ENCODE measurements at places on chromosomes 2 and 18.

DNA sequence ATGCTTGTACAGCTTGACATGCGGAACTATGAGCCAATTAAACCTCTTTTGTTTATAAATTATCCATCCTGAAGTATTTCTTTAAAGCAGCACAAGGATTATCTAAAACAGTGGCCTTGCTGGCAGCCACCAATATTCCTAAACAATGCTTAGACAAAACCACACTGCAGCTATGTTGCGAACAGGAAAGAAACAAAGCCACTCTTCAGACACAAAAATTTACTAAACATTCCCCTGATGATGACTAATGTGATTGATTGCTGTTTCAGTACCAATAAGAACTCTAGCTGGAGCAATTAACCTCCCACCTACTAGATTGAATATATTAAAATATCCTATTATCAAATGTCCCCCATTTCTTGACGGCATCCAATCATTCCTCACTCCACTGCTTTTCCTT is 325.8 kb upstream of the REG3G start:
- DNase-seq, result no peak
- H3K4me3 ChIP-seq, result no peak overlapping the region
- no peaks in the 10 kb centered on the region for H3K4me1 ChIP-seq

- DNase-seq, result no peak
- no peak overlapping the region for H3K27ac ChIP-seq
- peaks cover 25% of the 10 kb centered on the region for H3K4me1 ChIP-seq
- no peak overlapping the region for H3K4me3 ChIP-seq
These were observed 72.9 kb downstream of the KLF7 start for GRCh38 chr2:207092818-207093217.

GRCh38 chr2:207928079-207928478 is 97.2 kb downstream of the PLEKHM3 start:
- no peak overlapping the region for H3K4me3 ChIP-seq
- H3K4me1 ChIP-seq, result peaks cover 27% of the 10 kb centered on the region
- H3K27ac ChIP-seq, result peak overlapping the region; percentile 48
- DNase-seq, result no peak

DNA sequence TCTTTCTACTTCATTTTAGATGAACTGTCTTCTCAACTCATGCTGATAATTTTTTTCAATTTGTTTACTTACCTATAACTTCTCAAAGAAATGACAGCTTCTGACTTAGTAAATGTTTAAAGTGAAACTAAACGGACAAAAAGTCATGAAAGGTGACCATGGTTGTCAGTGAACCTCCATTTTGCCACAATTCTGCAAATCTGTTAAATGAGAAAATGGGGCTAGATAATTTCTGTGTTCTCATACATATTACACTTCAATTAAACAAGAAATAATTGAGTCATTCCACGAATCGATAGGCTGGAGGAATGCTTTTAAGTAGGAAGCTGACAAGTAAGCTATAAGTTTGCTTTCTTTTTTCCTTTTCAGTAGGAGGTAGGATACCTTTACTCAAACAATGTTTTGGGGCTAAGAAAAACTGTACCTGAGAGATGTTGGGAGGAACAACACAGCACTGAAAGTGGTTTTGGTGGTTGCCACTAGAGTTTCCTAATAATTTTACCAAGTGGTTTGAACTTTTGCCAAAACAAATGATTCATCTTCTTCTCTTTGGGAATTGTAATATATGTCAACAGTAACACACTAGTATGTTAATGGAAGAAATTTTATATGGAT is 17.1 kb downstream of the DYNAP start:
- DNase-seq, result no peak
- no peak overlapping the region for H3K27ac ChIP-seq
- H3K4me3 ChIP-seq, result no peak overlapping the region
- peaks cover 16% of the 10 kb centered on the region for H3K4me1 ChIP-seq
- H3K27me3 ChIP-seq, result no peaks in the 10 kb centered on the region

DNA sequence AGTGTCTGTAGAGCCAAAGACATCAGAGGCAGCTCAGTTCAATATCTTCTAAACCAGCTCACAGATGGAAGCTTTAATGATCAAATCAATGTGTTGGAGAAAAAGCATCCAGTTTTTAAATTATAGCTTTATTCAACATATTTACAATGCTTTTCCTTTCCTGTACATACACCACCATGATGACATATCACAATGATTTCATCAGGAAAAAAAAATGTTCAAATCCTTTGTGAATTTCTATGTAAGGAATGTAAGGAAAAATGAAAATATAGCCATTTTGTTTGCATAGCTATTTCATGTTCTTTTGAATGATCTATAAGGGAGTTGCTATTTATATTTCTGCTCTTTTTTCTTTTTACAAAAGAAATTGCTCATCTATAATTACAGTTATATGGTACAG is 134.7 kb upstream of the CDH20 start:
- no peaks in the 10 kb centered on the region for H3K27me3 ChIP-seq
- H3K4me3 ChIP-seq, result no peak overlapping the region
- H3K36me3 ChIP-seq, result no peaks in the 10 kb centered on the region
- no peaks in the 10 kb centered on the region for H3K4me1 ChIP-seq
- H3K27ac ChIP-seq, result no peak overlapping the region

- no peak overlapping the region for H3K27ac ChIP-seq
- DNase-seq, result no peak
- H3K4me3 ChIP-seq, result no peak overlapping the region
These were observed 40.6 kb downstream of the FASTKD2 start for GRCh38 chr2:206805887-206806607.

DNA sequence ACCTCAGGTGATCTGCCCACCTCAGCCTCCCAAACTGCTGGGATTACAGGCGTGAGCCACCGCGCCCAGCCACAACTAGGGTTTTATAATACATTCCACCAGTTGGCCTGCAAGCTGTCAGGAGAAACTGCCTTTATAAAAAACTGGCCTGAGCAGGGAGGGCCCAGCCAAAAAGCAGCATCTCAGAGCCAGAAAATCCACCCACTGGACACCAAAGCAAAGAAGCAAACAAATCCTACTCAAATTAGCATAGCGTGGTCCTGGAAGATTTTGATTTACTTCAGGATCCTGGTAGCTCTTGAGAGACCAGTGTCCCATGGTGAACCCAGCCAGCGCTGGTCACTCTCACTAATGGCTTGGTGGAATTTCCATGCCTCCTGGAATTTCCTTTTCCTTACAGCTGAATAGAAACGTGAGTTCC is 60.0 kb upstream of the PXDN start:
- H3K27ac ChIP-seq, result no peak overlapping the region
- no peak for DNase-seq
- no peak overlapping the region for H3K4me3 ChIP-seq
- no peaks in the 10 kb centered on the region for H3K36me3 ChIP-seq

- H3K36me3 ChIP-seq, result peaks cover 13% of the 10 kb centered on the region
- DNase-seq, result no peak
- no peaks in the 10 kb centered on the region for H3K27me3 ChIP-seq
These were observed 37.0 kb downstream of the CTIF start for GRCh38 chr18:48575658-48576456.

- H3K27me3 ChIP-seq, result no peaks in the 10 kb centered on the region
- peak; percentile 99 for DNase-seq
- H3K4me3 ChIP-seq, result peak within 1 kb of the TSS; percentile 94
These were observed at the start of gene ACP1 for GRCh38 chr2:264493-265468. ACP1 (plus strand) TSS chr2:264947; CDS start chr2:264965, 18 bp downstream.

- H3K27me3 ChIP-seq, result peaks cover 24% of the 10 kb centered on the region
- H3K36me3 ChIP-seq, result no peaks in the 10 kb centered on the region
- no peak for DNase-seq
- no peak overlapping the region for H3K4me3 ChIP-seq
- no peak overlapping the region for H3K27ac ChIP-seq
These were observed 11.6 kb downstream of the ITGA4 start for GRCh38 chr2:181468811-181469210.

GRCh38 chr2:7633566-7634153 is 716.4 kb downstream of the RNF144A start:
- H3K36me3 ChIP-seq, result no peaks in the 10 kb centered on the region
- no peaks in the 10 kb centered on the region for H3K4me1 ChIP-seq
- H3K4me3 ChIP-seq, result no peak overlapping the region

- H3K4me3 ChIP-seq, result no peak overlapping the region
- no peak for DNase-seq
- H3K4me1 ChIP-seq, result no peaks in the 10 kb centered on the region
- no peaks in the 10 kb centered on the region for H3K27me3 ChIP-seq
- H3K36me3 ChIP-seq, result peaks cover 16% of the 10 kb centered on the region
- no peak overlapping the region for H3K27ac ChIP-seq
These were observed 301.8 kb downstream of the GBX2 start for GRCh38 chr2:235866373-235866772.
